ENCODE measurements at places on chromosomes 6 and 20.
A peak's percentile ranks its signal among the peaks of the same experiment; 100 is the strongest.

DNA sequence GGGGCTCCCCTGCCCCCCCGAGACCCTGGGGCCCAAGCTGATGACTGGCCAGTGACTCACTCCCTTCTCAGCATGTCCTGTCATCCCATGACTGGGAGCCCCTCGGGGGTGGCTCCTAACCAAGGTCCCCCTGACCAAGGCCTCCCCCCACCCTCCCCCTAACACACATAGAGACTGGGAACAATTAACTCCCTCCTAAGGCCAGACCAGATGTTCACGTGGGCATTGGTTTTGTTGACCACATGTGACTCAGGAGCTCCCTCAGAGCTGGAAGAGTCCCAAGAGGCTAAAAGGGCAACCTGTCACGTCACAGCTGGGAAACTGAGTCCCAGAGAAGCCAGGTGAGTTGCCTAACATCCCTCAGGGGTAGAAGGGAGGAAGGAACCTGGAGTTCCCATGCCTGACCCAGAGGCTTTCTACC, 10.6 kb upstream of the CCN5 start:
- DNase-seq, result no peak

- peak; percentile 91 for DNase-seq
Observed at GRCh38 chr6:6841571-6841970, 253.1 kb downstream of the LY86 start.

- DNase-seq, result no peak
Observed at GRCh38 chr6:76852776-76853175, 610.5 kb downstream of the HTR1B start.

DNA sequence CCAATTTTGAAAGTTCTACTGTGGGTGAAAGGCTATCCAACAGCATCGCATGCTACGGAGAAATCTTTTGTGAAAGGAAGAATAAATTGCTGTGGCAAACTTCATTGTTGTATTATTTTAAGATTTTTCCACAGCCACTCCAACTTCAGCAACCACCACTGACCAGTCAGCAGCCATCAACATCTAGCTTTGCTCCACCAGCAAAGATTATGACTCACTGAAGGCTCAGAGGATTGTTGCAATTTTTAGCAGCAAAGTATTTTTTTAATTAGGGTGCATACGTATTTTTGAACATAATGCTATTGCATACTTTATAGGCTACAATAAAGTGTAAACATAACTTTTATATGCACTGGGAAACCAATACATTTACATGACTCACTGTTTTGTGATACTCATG, 493.5 kb downstream of the TFAP2A start:
- DNase-seq, result no peak

DNA sequence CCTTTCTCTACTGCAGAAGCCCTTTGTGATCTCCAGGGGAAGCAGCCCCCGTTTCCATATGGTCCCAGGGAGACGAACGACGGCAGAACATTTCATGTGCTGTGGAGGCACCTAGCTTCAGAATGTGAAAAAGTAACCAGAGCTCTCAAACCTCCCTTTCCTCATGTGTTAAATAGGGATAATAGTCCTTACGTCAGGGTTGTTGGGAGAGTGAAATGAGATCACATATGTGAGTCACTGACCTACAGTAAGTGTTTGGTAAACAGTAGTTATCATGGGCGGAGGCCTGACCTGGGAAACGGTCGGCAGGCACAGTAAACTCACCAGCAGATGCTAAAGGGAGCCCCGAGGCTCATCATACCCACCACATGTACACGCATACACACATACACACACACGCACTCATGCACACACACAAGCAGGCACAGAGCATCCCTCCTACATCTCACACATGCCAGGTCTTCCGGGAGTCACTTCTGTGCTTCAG, 89.7 kb downstream of the LY86 start:
- no peak for DNase-seq

DNA sequence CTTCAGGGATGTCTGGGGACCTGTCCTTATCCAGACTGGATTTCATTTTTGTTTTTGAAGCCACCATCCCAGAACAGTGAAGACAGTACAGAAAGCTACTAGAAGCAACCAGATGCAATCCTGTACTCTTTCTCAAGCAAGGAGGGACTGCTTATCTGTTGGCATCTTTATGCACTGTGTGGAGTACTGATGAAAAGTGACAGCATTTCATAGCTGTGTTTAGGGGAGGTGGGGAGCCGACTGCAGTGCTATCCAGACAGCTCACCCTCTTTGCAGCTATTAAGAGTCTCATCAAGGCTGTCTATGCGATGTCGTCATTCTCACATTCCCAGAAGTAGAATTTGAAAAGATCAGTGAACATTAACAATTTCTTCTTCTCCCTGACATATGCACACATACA, 5.5 kb downstream of the ZDHHC14 start:
- DNase-seq, result no peak

- no peak for DNase-seq
Observed at GRCh38 chr6:158388727-158389126, 76.5 kb downstream of the TULP4 start.

GRCh38 chr20:17681726-17682102, 328 bp downstream of the RRBP1 start:
- peak; percentile 59 for DNase-seq

- DNase-seq, result no peak
Observed at GRCh38 chr6:83226517-83226916, 33.4 kb downstream of the RWDD2A start.

DNA sequence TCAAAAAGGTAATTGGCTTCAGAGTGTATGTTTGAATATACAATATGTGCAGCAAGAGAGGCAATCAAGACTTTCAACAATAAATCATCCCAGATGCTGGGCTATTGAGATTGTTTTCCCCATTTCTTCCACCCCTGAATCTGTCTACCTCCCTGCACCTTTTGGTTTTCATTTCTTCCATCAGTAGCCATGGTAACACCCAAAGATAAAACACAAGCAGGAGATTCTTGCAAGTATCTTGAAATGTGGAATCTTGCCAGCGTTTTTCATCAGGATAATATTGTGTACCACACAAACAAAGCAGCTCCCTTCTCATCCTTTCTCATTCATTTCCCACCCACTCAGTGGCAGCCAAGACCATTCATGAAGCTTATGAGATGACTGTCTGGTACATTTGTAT, 73.0 kb upstream of the NRSN1 start:
- no peak for DNase-seq

GRCh38 chr6:117555882-117556498, 46.3 kb downstream of the GOPC start:
- DNase-seq, result no peak

DNA sequence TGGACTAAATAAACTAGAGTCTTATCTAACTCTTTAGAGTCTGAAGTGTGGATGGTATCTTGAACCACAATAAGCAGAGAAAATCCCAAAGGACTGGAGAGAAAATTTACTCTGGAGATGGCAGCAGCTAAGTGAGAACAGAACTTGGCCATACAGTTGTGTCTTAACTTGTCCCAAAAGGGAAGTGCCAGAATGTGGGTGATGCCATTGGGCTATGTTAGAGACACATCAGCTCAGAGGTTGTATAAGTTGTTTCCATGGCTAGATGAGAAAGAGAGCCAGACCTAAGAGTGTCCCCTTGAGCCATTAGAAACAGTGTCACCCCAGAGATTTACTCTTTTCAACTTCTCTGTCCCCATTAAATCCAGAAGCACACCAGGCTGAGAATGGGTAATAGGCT, 36.2 kb downstream of the FOXO3 start:
- no peak for DNase-seq

DNA sequence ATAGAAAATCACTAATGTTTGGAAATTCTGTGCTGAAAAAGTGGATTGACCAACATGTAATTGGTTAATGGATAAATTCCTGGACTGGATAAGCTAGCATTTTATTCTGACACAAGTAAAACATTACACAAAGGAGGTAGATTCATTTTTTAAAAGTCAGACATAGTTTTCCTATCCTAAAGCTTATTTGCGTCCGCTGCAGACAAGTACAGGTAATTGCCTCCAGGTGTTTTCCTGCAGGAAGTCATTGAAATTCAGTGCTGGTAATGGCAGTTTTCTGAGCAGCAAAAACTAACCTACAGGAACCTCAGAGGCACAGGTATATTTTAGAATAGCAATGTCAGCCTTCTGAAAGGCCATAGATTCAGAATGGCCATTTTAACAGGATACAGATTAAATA, 20.0 kb upstream of the HIVEP1 start:
- DNase-seq, result no peak

- DNase-seq, result no peak
Observed at GRCh38 chr6:135043846-135044245, 10.8 kb downstream of the HBS1L start.

GRCh38 chr20:11144114-11144950, 470.5 kb upstream of the JAG1 start:
- DNase-seq, result no peak

DNA sequence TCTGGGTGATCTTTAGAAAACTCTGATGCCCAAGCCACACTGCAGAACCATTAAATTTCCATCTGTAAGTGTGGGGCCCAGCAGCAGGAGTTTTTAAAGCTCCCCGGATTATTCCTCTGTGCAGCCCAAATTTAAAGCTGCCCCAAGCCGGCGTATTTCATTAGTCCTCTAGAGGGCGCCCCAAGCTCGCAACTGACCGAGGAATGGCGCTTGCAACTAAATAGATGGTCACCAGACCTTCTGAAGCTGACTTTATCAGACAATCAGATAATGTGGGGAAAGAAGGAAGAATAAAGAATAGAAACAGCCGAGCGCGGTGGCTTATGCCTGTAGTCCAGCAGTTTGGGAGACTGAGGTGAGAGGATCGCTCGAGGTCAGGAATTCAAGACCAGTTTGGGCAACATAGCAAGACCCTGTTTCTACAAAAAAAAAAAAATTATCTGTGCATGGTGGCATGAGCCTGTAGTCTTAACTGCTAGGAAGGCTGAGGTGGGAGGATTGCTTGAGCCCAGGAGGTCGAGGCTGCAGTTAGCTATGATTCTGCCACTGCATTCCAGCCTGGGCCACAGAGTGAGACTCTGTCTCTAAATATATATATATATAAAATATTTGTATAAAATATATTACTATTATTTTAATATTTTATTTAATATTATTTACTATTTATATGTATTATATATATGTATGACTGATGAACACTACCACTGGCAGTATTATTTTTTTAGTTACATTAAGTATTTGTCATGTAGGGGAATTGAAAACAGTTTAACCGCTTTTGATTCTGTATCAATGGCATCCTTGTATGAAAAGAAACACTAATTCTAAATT, 56.0 kb downstream of the OTOR start:
- DNase-seq, result peak; percentile 76

GRCh38 chr6:166533205-166533824, 53.2 kb downstream of the RAMACL start:
- DNase-seq, result no peak

DNA sequence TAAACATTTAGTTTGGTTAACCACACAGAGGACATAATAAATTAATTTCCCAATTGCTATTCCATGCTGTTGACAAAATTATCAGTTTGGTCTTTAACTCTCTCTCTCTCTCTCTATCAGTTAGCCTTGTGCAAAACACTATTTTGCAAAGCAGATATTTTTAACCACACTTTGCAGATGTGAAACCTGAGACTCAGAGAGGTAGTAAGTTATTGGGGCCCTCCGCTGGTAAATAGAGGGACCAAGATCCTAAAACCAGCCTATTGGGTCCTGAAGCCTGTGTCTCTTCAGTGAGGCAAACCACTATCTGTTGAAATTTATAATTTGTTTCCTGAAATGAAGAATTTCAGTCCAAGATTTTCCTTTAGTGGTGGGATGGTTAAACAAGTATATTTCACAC, 231.0 kb downstream of the SOD2 start:
- DNase-seq, result no peak

DNA sequence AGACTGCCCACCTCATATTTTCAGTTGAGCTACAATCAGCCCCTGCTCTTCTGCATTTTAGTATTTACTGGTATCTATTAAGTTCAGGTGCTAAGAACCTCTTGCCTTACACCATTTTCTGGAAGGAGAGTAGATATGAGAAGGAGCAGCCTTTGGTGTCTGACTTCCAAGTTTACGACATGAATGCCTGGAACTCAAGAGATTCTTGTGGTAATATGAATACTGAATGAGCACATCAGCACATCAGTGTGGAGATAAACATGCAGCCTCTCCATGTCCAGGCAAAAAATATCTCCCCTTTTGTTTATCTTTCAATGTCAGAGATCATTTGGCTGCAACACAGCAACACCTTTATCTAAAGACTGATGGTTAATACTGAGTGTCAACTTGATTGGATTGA, 65.8 kb upstream of the THEMIS start:
- no peak for DNase-seq

DNA sequence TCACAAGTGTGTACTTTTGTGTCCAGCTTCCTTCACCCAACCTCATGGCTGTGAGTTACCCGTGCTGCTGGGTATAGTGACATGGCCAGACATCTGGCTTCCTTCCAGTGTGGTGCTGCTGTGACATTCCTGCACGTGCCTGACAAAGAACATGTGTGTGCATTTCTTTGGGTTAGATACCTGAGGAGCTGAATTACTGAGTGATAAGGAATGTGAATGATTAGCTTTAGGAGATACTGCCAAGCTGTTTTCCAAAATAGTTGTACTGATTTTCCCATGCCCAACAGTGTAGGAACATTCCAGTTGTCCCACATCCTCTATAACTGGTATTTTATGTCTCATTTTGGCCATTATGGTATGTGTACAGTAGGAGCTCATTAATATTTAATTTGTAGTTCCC, 132.5 kb downstream of the PREX1 start:
- no peak for DNase-seq

- DNase-seq, result no peak
Observed at GRCh38 chr6:49607391-49607982, 29.2 kb downstream of the RHAG start.

- no peak for DNase-seq
Observed at GRCh38 chr6:90098001-90098531, 198.6 kb downstream of the BACH2 start.

DNA sequence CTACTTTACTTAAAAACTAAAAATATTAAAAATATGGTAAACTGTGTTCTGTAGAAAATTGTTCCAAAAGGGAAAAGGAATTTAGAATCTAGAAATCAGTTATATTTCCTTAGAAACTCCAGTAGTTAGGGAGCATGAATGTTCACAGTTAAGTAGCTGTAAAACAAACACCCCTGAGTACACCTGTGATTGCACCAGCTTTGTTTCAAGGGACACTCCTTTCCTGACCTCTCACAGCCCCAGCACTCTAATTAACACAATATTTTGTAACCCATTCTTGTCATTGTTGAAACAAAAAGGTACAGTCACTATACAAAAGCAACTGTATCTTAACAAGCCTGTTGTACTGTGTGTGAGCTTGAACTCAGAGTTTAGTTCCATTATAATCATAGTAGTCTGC, 72.3 kb downstream of the NCOA7 start:
- no peak for DNase-seq

DNA sequence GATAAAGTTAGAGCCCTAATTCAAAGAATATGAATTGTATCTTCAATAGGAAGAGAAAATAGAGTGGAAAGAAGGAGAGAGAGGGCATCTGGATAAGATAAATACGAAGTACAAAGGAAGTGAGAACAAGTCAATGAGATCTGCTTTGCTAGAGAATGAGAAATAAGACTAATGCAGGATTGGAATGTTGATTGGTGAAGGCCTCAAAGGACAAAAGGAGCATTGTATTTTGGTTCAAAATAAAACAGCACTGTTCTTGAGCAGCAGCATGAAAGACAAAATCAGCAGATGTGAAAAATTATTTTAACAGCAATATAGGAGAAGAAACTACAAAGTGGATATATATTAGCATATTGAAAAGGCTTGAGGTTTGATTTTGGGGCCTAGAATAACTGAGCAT, 5.1 kb upstream of the TMEM244 start:
- DNase-seq, result no peak

GRCh38 chr6:138577151-138577915, 78.0 kb upstream of the NHSL1 start:
- DNase-seq, result no peak

All from D341Med (cell line).